ENCODE measurements at places on chromosomes 13 and 19.

DNA sequence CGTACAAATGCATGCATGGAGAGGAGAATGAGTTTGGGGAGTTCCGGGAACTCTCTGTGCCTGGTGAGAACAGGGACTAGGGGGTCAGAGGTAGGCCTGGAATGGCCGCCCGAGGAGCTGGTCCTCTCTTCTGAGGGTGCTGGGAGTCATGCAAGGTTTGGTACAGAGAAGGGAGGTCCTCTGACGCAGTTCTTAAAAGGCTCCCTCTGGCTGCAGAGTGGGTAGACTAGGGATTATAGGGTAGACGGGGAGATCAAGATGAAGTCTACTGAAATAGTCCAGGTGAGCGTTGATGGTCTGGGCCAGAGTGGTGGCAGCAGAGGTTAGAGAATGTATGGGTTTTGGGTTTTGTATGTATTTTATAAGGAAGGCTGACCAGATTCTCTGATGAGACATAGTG, 796 bp downstream of the ZNF304 start:
- no peak for DNase-seq

- no peak for DNase-seq
Measured at GRCh38 chr13:20118268-20119140, 42.3 kb downstream of the GJA3 start.

GRCh38 chr19:3053218-3053621, 9.1 kb downstream of the TLE5 start:
- DNase-seq: no peak

GRCh38 chr13:72541674-72542073, 185.8 kb downstream of the MZT1 start:
- DNase-seq: no peak

GRCh38 chr13:109778102-109778542, 8.3 kb downstream of the IRS2 start:
- no peak for DNase-seq

DNA sequence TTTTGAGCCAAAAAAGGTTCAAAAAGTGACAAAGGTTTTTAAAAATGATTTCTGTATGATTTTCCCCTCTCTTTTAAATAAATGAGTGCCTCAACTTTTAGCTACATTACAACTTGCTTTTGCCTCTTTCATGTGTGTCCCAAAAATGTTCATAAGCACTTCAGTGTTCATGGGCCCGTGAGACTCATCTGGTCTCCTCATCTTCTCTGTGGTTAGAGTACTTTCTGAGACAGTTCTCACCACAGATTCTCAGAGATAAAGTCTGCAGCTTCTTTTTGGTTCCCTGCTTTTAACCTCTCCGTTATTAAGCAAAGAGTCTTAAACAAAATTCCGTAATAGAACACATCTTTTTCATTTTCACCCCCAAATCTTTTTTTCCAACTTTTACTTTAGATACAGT, 156.9 kb downstream of the DLEU7 start:
- no peak for DNase-seq

- no peak for DNase-seq
Measured at GRCh38 chr13:107034236-107034872, 466.4 kb upstream of the ARGLU1 start.

GRCh38 chr19:51919606-51920005, 7.7 kb upstream of the ZNF613 start:
- no peak for DNase-seq

- no peak for DNase-seq
Measured at GRCh38 chr19:42487032-42487797, 41.1 kb downstream of the CEACAM1 start.

DNA sequence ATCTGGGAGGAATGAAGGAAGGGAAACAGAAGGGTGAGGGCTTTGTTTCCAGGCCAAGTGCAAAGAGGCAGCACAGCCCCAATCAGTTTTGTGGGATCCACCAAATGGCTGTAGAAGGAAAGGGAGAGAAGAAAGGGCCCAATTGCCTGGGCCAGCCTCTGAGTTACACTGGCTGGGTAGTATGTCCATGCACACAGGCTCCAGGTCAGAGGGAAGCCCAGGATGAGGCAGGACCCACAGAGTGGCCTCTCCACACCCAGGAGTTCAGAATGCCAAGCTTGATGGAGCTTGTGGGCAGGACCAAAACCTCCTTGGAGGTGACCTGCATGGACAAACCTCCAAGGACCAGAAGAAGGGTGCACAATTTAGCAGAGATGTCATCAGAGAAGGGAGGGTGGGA, 178.2 kb upstream of the TSHZ3 start:
- no peak for DNase-seq

DNA sequence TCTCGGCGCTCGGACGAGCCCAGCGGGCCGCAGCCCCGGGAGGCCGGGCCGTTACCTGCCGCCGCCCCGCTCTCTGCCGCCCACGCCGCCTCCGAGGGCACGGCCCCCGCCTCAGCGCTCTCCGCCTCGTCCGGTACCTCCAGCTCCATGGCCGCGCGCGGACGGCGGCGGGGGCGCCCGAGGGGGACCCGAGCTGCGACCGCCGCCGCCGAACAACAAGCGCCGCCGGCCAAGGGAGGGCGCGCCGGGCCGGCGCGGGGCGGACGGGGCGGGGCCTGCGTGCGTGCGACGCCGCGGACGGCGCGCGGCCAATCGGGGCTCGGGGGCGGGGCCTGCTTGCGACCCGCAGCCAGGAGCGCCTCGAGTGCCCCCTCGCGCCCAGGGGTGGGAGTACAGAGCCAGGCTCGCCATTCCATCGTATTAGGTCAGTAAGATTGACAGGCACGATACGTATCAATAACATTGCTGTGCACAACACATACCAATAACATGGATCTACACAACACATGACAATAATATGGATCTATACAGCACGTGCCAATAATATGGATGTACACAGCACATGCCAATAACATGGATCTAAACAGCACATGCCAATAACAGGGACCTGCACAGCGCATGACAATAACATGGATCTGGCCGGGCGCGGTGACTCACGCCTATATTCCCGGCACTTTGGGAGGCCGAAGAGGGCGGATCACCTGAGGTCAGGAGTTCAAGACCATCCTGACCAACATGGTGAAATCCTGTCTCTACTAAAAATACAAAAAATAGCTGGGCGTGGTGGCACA, at the start of gene PIP5K1C:
TSS of gene PIP5K1C (minus strand) at position 227 of the 791 bp plus-strand sequence. CDS start at position 149, 78 bp downstream.
- peak; percentile 81 for DNase-seq

DNA sequence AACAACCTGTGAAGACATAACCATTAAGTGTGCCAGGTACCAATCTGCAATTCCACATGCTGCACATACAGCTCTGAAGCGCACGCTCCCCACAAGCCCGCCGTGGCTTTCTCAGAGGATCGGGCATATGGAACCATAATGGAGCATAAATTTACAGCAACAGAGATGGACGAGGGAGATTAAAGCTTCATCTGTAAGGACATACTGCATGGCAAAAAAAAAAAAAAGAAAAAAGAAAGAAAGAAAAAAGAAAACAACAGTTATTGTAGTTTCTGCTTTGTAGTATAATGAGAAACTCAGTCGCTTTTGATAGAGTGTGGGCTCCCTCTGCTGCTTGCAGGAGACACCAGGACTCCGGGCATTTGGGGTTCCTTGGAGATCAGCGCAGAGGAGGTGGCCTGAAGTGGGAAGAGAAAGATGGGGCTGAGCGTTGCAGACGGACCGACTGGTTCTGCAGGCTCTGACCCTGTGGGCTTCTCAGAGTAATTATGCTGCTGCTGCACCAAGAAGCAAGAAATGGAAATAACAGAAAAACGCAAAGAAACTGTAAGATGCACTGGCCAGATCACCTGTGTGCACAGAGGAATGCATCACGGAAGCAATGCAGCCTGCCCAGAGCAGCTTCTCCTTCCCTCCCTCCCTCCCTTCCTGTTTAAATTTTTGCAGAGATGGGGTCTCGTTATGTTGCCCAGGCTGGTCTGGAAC, 10.8 kb upstream of the PDCD5 start:
- peak; percentile 18 for DNase-seq

- no peak for DNase-seq
Measured at GRCh38 chr13:47230155-47230554, 333.3 kb upstream of the HTR2A start.

DNA sequence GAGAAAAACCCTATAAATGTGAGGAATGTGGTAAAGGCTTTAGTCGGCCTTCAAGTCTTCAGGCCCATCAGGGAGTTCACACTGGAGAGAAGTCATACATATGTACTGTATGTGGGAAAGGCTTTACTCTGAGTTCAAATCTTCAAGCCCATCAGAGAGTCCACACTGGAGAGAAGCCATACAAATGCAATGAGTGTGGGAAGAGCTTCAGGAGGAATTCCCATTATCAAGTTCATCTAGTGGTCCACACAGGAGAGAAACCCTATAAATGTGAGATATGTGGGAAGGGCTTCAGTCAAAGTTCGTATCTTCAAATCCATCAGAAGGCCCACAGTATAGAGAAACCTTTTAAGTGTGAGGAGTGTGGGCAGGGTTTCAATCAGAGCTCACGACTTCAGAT, 11.7 kb downstream of the ZNF226 start:
- DNase-seq: no peak

DNA sequence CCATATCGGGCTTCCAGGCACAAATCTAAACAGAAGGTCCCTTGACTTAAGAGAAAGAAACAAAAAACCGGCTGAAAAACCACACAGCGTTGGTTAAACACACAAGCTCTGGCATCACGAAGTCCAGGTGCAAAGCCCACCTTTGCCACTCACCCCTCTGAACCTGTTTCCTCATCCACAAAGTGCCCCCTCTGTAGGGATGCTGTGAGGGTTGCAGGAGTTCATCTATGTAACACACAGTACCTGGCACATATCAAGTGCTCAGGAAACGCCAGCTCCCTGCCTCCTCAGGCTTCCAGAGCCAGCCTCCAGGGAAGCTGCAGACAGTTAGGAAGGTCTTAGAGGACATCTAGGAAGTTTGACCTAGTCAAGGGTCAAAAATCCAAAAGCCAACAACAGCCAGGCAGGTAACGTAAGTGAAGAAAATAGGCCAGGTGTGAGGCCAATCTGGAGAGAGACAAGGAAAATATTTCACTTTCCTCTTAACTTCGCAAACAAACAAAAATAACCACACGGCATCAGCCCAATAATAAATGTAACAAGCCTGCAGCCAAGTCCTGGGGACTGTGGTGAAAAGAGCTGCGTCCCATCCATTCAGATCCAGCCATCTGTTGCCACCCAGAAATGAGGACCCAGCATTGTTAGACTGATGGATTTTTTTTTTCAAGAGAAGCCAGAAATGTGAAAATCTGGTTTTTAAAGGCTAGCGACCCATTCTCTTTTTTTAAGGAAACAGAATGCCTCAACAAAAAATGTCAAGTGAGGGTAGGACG, 10.0 kb downstream of the KDELR1 start:
- DNase-seq: no peak

GRCh38 chr13:97240788-97241734, 18.9 kb downstream of the MBNL2 start:
- no peak for DNase-seq

DNA sequence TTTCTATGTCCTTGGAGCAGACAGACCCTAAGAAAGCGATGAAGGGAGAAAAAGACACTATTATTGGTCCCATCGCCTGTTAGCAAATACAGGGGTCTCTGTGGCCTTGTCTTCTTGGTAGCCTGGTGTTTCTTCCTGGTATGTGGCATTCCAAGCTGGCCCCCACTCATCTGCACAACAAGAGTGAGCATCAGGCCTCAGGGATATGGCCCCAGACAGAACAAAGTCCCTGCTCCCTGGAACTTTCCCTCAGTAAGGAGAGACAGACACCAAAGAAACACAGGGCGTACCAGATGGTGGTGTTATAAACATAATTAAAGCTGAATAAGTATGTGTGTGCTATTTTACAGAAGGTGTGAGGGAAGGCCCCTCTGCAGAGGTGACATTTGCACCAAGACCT, 48.2 kb upstream of the KPNA3 start:
- no peak for DNase-seq

- DNase-seq: no peak
Measured at GRCh38 chr13:49584771-49585182, 581 bp downstream of the RCBTB1 start.

DNA sequence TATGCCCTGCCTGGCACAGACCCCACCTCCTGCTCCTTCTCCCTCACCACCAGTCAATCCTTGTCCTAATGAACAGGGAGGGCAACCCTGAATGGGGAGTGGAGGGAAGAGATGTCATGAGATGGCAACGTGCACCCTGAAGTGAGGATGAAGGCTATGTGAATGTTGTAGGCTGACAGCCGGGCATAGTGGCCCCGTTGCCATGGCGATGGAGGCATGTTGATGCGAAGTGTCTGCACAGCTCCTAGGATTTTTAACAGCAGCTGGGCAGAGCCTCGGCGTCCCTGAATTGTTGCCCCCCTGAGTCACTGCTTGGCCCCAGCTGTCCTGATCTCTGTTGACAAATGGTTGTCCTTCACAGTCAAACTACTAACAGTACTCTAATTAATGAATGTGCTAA, 4.8 kb upstream of the ALOX5AP start:
- DNase-seq: no peak

GRCh38 chr13:40096357-40096901, 441.0 kb downstream of the COG6 start:
- no peak for DNase-seq

GRCh38 chr19:35088131-35088913, 27.3 kb upstream of the FXYD3 start:
- DNase-seq: no peak

- DNase-seq: no peak
Measured at GRCh38 chr19:14416817-14417231, 2.3 kb downstream of the DDX39A start.

DNA sequence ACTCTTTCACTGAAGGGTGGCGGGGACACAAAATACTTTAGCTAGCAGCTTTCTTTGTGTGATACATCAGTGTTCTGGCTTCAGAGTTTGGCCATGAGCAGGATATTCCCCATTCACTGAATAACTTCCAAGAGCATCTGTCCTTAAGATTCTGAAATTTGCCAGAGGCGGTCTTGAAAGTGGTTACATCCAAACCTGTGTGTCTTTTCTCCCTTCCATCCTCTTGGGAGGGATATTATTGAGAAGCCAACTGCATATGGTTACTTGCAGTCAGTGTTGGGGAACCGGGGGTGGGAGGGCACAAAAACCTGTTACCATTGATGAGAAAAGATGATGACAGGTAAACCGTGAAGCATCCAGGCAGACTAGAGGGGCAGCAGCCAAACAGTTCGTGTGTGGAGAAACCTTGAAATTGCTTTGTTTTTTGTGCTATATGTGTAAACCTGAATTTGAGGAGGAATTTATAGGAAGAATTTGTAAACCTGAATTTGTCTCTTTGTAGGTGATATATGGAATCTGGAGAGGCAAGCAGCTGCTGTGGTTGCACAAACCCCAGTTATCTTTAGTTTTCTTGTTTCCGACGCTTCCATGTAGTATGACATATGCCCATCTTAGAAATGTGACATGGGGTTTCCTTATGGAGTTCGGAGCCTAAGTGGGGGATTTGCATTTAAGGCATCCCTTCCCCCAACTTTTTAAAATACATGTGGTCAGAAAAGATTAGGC, 104.8 kb downstream of the WDFY2 start:
- no peak for DNase-seq
